ENCODE measurements at places on chromosomes 3 and 15.

DNA sequence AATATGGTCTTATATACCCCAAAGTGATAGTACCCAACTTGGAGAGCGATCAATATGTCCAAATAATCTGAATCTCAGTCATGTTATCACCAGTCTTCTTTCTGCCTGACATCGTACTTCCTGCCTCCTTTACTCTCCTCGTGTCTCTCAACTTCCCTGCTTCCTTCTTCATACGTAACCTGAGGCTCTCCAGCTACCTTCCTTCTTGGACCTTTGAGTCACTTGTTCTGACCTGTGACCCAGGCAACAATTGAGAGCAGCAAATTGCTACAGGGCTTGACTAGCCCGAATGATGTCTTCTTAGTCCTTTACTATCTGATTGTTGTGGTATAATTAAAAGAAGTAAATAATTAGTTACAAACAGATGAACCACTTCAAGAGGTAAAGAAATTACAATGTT, 145.9 kb upstream of the MBNL1 start:
- DNase-seq = no peak

GRCh38 chr3:2713923-2714322, 396.3 kb downstream of the IL5RA start:
- no peak for DNase-seq

- no peak for DNase-seq
These were observed 144.7 kb upstream of the ABHD17C start for GRCh38 chr15:80550219-80550907.

DNA sequence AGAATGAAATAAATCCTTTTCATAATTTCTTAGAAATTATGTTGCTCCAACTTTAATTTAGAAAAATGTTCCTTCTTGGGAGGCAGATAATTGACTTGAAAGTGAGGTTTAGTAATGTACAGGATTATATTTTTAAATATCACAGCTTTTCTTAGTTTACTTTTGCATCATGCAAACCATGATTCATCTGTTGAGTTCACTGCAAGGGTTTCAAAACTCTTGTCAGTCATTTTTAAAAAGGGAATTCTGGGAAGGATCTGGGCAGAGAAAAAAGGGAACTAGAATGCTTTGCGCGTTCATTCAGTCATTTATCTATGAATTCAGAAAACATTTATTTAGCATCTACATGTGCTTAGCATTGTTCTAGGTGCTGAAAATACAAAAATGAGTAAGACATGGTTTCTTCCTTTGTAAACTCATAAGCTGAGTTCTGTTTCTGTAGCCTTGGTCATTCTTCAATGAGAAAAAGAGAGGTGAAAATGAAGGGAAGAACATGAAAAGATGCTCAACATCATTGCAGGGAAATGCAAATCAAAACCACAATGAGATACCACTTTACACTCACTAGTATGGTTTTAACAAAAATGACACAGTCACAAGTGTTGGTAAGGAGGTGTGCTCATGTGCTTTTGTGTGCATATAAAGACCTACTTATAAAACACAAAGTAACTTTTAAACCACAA, 209.1 kb downstream of the NR1D2 start:
- DNase-seq = no peak

GRCh38 chr15:88258093-88258641, 1.6 kb upstream of the NTRK3 start:
- DNase-seq = no peak

- no peak for DNase-seq
These were observed 335.5 kb downstream of the IL5RA start for GRCh38 chr3:2774481-2775249.

DNA sequence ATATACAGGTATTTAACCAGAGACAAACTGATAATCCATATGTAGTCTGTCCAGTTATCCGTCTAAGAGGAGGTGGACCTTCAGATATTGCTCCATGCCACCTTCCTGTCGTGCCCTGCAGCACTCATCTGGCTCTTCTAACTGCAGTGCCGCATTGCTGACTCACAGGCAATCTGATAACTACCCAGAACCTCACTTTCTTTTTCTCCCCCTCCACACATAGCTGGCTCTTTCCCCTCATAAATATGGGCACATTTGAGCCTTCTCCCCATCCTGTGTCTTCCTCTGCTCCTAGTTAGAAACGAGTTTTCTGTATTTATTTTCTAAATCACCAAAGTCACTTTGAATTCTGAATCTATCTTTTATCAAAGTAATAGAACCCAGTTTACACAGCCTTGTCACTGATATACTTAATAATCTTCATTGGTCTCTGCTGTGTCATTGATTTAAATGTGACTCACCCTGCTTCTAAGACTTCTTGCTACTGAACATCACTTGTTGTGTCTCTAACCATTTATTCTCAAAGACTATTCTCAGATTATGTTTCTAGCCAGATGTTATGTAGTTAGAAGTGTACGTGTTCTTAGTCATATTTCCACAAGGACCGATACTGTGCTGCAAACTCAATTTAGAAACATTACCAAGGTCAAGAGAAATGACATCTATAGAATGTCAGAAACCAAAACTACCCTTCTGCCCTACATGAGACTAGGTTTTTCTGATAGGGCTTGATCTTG, 17.4 kb upstream of the KCNMB2 start:
- no peak for DNase-seq

DNA sequence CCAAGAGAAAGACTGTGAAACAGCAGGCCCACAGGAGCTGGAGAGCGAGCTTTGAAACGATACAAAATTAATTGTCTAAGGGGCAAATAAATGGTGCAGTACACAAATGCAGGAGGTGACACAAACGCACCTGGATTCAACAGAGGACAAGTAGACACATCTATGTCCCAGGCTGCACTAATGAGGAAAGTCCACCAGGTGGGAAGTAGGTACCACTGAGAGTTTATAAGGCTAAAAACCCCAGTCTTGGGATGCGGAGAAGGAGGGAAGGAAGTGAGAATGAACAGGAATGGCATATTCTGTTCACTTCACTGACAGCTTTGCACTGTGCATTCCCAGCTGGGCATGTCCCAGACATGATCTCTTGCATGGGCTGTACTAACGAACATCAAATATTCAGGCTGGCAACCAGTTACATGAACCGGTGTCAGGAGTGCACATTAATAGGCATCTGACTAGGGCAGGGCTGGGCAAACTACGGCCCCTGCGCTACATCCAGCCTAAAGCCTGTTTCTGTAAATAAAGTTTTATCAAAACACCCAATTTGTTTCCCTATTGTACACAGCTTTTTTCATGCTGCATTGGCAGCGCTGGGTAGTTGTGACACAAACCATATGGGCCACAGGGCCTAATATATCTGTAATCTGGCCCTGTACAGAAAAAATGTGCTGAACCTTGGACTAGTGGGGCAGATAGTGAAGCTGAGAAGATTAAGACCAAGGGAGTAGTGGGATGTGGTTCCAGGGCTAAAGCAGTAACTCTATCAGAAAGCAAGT, 107.0 kb downstream of the IGF2BP2 start:
- DNase-seq = no peak

DNA sequence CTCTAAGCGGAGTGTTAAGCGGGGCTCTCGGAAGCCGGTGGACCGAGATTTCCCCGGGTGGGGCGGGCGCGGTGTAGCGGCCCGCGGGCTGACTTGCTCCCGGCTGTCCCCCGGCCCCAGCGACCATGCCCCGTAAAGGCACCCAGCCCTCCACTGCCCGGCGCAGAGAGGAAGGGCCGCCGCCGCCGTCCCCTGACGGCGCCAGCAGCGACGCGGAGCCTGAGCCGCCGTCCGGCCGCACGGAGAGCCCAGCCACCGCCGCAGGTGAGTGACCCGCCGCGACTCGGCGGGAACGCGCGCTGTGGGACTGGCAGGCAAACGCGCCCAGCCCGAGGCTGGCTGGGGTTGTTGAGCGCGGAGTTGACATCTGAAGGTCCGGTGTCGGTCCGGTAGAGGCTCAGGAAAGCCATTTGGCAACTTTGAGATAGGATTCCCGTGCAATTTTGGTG, 1.3 kb downstream of the SMC4 start:
- DNase-seq = no peak

- no peak for DNase-seq
These were observed 46.6 kb upstream of the SSR3 start for GRCh38 chr3:156601497-156601896.

- DNase-seq = no peak
These were observed 20.2 kb downstream of the RAF1 start for GRCh38 chr3:12643724-12644123.

GRCh38 chr15:31461375-31461774, 134.7 kb downstream of the KLF13 start:
- no peak for DNase-seq

DNA sequence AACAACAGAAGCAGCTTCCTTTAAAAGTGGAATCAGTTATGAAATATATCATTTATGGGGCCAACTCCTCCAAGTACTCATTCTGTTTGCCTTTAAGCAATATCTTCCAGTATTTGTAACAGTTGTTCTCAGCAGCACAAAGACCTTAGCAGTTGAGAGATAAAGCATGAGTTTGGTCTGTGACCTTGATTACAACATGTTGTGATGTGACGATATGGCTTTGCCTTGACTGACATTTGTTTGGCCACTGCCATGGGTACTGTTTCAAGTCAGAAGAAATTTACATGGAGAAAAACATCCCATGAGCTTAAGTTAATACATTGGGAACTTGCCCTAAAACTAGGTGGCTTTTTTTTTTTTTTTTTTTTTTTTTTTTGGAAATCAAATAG, 175.1 kb upstream of the KBTBD8 start:
- DNase-seq = no peak

DNA sequence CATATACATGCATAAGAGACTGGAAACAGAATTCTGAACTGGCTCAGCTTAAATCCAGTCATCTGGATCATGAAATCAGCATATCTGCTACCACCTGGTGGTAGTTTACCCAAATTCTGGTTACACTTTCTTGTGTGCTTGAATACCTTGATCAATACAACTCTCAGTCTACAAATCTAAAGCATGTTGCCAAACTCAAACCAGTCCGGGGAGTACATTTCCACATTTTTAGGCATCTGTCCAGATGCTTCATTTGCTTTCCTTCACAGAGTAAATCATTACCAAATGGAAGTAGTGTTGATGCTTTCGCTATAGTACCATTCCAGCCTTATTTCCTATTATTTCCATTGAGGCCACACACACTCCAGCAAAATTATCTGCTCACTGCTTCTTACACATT, 126.4 kb downstream of the P2RY1 start:
- DNase-seq = no peak

DNA sequence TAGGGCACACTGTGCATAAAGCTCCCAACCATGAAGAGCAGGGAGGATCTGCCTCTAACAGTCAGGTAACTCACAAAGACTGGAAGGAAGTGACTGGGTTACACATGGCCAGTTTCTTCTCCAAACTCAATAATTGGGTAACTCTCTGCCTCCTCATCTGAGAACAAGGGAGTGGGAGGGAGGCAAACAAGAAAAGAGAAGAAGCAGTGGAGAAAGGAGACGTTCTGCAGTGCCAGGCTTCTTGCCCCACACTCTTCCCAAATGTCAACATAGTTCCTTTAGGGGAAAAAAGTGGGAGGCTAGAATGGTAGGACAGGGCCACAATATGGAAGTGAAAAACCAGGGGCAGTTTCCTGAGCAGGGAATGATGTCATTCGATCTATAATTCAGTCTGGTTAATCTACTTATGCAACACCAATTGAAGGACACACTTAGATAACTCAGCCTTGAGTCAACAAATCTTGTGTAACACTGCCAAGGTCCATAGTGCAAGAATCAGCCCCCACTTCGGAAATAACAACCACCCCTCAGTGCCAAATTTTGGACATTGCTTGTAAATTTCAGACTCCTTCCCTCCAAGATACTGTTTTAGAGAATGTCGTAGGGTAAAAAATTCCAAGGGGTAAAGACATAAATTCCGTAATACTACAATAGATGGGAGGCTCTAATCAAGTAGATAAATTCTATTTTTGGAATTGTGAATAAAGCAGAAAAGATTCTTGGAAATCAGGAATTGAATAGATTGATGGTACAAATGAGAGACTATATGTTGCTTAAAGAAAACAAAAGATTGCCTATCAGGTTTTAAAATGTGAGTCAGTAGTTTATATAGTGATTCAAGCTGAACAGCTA, 143.0 kb downstream of the LPP start:
- no peak for DNase-seq

DNA sequence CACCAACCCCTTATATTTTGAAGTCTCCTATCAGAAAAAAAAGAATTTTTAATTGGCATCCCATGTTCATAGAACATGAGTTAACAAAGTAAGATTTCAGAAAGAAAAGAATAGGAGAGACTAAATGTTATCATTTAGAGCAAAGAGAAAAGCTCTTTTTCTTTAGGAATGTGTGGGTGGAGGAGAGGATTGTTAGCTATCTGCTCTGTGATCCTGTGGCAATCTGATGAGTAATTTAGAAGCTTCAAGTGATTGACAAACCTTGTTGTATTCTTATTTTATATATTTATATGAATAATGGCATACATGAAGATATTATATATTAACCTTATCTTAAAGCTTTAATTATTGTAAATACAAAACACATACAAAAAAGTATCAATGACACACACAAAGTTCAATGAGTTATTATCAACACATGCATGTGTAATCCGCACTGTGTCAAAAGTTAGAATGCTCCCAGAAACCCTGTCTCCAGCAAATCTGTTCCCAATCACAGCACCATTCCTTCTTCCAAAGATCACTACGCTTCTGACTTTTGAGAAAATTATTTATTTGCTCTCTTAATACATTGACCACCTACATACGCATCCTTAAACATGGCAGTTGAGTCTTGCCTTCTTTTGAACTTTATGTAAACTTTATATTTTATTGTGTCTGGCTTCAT, 907.4 kb downstream of the MCTP2 start:
- no peak for DNase-seq

DNA sequence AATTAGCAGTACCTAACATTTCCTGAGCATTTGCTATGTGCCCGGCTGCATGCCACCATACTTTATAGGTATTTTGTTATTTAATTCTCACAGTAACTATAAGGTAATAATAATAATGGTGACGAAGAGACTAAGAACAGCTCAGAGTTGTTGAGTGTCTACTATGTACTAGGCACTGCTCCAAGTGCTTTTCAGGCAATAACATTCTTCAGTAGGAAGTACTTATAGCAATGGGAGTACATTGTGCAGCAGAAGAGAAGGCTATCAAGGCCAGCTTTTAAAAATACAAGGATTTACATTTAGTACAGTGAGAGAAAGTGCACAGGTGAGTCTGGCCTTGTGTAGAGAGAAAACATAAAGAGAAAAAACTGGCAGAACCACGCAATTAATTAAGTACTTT, 647.4 kb downstream of the FHIT start:
- no peak for DNase-seq

DNA sequence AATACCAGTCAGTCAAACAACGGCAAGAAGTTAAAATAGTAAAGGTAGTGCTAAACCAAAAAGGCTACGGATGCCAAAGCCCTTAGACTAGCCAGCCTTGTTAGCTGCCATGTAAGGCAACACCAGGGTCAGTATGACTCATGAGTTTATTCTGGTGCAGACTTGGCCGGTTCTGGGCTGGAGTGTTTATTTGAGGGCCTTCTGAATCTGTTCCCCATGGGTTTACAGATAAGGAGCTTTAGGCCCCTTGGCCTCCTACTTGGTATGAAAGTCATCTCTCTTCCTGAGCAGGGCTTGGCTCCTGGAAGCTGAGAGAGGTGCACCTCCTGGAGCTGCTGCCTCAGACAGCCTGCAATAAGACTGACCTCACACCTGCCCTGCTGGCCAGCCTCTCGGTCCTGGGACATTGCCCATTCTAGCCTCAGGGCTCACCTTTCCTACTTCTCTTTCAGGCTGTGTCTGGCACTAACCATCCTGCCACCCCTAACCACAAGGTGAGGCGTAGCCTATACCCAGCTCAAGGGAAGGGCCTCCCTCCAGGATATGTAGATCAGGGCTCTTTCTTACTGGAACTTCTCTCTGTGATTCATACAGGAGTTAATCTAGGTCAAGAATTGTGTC, 10.4 kb upstream of the RTP1 start:
- DNase-seq = no peak

Measured in CD4-positive, alpha-beta T cell (primary cell).